ENCODE measurements at places on chromosomes 5 and 9.

GRCh38 chr9:134127065-134127580 lies 8.8 kb upstream of the WDR5 start:
- no peak for DNase-seq

- no peak for DNase-seq
Observed at GRCh38 chr9:83473488-83473971, 64.7 kb downstream of the FRMD3 start.

DNA sequence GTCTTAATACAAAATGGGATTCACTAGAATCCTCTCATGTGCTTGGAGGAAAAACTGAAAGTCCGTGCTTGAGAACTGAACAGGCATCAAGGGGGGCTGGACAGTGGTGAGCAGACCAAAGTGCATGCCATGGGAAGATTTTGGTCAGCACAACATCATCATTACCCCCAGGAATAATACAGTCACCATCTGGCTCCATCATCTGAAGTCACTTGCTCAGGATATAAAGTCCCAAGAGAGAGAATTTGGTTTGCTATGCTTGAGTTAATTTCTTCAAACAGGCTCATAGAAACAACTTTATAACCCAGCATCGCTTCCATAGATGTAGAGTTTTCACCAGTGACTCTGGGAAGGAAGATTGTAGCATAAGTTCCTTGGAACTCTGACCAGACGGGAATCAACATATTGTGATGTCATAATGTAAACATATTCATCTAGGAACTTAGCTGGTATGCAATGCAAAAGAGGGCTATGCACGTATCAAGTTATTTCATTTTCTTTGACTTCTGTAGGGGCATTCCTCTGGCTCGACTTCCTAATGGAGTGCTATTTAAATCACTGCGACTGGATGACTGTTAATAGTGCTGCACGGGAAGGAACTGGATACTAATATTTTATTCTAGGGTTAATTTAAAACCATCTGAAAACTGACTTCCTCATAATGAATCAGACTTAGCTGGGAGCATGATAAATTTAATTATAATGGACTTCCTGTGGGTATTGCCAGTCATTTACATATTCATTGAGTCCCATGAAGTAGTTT lies 145.2 kb downstream of the MTRR start:
- DNase-seq: no peak

DNA sequence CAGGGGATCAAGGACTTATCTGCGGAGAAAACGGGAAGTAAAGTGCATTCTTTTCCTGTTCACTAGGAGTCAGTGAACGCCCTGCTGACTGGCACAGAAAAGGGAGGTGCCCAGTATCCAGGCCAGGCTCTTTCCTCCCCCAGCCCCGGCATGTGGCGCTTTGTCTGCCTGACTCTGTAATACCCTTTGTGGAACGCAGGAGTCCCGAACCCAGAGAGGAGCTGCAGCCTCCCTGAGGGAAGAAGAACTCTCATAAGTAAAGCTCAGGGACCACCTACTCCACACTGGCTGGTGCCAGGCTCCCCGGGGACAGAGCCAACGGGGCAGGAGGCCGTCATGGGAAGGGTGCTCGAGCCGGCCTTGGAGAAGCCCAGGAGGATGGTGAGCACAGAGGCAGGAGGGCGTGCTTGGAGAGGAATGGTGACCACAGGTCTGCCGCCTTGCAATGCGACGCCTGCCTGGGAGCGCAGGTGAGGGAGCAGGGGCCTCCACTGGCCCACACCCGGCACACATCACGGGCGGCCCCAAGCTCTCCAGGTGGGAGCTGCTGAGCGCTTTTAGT lies 31.5 kb downstream of the VAV2 start:
- DNase-seq: no peak

DNA sequence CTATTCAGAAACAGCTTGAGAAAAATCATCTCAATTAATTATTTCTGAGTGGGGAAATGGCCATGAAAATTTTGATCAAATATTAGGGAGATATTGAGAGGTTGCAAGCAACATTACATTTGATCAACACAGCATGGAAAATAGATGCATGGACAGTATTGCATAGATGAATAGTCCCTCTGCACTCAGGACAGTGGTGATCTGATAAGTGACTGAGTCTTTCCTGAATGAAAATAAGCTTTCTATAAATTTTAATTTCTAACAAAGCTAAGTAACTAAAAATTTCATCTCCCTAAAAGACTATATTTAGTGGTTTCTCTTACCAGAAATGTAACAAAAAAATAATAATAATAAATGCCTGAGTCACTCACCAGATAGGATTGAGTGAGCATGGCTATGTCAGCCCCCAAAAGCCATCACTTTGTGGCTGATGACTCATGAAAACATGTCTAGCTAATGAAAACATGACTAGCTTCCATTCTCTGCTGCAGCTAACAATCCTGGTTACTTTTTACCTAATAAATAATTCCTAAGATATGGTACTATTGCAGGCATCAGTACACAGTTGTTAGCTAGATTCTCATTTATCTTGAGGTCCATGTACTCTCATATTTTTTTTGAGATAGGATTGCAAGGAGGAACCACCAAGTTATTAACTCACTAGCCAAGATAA lies 1294.8 kb upstream of the ACO1 start:
- no peak for DNase-seq

GRCh38 chr9:121360601-121361374 lies 9.3 kb downstream of the STOM start:
- DNase-seq: no peak

GRCh38 chr5:54159153-54159892 lies 151.1 kb downstream of the ARL15 start:
- no peak for DNase-seq

DNA sequence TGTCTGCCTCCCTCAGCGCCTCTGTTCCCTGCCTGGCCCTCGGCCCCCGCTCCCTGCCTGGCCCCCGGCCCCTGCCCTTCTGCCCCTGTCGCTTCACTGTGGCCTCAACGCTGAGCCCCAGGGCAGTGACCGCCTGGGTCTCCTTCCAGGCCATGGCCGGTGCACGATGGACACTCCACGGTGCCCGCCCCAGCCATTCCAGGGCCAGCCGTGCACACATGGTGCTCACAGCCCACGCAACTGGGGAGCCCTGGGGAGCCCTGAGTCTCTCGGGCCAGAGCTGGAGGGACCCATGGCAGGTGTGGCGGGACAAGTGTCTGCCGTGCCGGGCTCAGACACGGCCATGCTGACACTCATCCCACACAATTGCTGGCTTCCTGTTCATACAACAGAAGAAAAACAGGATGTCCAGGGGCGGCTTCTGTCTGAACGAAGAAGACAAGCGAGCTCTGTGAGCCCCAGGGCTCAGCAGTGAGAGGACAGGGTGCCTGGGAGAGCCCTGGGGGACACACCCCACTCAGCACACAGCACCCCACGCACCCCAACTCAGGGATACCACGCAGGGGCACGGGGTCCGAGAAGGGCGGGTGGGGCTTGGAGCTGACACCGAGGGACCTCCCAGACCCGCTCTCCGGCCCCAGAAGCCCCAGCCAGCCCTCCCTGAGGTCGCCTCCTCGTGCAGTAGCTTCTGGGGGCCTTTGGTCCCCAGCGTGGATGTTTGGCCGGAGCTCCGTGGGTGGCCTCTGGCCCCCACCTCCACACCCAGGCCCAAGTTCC lies 35.7 kb downstream of the EXD3 start:
- DNase-seq: peak; percentile 51

DNA sequence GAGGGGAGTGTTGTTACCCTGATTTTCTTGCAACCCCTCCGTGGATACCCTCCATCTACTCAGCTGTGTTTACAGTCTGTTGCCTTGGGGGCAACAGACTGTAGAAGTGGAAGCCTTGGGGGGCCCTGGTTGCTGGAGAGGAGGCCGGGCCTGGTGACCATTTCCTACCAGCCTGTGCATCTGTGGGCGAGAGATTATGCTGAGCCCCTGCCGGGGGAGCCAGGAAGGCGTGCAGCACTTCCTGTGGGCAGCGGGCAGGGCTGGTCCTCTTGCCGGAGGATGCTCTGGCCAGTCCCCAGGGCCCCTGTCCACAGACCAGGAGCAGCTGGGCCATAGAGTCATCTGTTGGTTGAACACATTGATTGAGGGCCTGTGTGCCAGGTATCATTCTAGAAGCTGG lies 11.1 kb downstream of the ERGIC1 start:
- DNase-seq: no peak

GRCh38 chr5:168401226-168401625 lies 85.0 kb upstream of the RARS1 start:
- DNase-seq: no peak
